ENCODE measurements at places on chromosomes 6 and 20.
A peak's percentile ranks its signal among the peaks of the same experiment; 100 is the strongest.

DNA sequence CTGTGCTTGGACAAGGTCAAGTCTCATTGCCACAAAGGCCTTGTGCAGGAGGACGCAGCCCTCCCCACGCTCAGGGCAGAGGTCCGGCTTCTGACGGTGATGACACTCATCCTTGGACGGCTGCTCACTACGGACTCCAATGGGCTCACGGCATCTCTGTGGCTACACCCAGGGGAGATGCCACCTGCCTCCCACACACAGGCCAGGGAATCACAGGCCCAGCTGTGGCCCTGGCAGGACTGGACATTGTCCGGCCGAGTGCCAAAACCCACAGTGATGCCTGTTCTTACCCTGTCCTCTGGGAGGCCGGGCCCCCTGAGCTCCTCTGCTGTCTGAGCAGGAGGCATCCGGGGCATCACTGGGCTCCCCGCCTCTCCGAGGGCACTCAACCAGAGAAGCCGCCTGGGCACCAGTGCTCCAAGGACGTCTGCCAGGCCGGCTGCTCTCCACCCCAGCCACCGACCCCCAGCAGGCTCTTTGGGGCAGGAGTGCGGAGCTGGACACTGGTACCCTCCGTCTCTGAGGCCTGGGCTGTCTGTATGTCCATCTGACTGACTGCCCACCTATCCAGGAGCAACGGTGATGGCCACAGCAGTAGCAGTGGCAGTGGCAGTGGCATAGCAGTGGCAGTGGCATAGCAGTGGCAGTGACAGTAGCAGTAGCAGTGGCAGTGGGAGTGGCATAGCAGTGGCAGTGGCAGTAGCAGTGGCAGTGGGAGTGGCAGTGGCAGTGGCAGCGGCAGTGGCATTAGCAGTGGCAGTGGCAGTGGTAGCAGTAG, 1.9 kb downstream of the RBBP8NL start:
- no peak for DNase-seq

- no peak for DNase-seq
Measured at GRCh38 chr20:36462440-36463211, 78.7 kb upstream of the MYL9 start.

GRCh38 chr6:127342296-127342945, 988 bp downstream of the ECHDC1 start:
- peak; percentile 14 for DNase-seq

GRCh38 chr20:62921119-62921687, 5.1 kb downstream of the DIDO1 start:
- DNase-seq, result peak; percentile 85

GRCh38 chr20:42686057-42686456, 503.6 kb downstream of the PTPRT start:
- no peak for DNase-seq

DNA sequence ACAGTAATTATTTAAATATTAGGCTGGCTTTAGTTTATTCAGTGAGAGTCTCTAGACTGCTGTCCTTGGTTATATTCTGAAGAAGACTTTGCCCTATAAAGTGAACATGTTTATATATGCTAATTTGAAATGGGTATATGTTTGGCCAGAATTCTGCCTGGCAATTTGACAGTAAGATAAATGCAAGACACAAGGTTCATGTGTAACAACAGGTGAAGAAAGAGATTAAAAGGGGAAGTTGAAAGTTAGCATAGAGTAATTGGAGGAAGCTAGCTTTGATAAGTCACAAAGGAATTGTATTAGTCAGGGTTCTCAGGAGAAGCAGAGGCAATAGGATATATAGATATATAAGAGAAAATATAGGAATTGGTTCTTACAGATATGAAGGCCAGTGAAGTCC, 191.4 kb downstream of the CENPW start:
- no peak for DNase-seq

DNA sequence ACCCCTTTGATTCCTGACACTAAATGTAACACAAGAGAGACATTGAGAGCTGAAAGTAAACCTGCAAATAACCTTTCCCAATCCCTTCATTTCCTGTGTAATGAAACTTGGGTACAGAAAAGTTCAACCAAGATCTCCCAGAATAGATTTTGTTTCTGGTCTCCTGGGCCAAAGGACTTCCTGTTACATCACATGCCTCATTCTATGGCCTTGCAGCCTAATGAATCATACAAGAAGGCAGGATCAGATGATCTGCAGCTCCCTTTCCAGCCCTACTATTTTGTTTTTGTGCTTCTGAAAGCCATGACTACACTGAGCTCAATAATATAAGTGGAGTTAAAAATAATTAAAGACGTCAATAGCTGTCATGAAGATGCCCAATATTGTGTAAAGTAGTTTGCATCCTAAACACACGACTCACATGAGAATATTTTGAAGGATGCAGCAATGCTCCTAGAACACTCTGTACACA, 73.4 kb upstream of the NOX3 start:
- DNase-seq, result no peak

DNA sequence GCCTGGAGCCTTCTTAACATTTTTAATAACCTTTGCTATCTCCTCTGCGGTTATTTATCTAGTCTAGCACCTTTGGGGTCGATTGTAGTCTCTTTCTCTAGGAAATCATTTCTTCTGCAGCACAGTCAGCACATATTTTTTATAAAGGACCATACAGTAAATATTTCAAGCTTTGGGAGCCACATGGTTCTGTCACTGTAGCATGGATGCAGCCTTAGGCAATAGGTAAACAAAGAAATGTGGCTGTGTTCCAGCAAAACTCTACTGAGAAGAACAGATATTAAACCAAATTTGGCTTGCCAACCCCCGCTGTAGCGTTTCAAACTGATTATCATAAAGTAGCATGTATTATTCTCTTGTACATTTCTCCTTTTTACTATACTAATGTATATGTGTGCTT, 95.7 kb downstream of the SLC23A2 start:
- DNase-seq, result no peak

DNA sequence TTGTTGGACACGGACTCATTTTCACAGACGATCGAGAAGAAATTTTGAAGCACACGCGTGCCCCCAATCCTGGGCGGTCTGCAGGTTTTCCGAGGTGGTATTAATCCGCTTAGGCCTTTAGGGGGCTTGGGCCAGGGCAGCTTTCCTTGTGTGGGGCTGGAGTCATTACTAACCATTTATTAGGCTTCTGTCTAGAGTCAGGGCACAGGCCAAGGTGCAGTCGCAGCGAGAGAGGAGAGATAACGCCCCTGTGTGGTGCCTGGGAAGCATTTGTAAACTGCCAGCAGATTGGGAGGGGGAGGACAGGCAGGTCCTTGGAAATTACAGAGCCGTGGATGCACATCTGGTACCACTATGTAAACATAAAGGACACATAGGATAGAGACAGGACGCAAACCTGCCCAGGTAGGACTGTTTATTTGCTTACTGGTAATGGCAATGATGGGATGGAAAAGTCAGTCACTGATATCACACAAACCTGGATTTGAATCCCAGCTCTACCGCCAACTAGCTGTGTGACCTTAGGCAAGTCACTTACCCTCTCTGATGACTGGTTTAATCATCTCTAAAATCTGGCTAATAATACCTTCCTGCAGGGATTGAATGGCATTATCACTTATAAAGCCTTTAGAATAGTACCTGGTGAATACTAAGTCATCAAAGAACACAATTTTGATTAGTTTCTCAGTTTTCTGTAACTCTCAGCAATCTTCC, 76.4 kb downstream of the TMEM242 start:
- no peak for DNase-seq

DNA sequence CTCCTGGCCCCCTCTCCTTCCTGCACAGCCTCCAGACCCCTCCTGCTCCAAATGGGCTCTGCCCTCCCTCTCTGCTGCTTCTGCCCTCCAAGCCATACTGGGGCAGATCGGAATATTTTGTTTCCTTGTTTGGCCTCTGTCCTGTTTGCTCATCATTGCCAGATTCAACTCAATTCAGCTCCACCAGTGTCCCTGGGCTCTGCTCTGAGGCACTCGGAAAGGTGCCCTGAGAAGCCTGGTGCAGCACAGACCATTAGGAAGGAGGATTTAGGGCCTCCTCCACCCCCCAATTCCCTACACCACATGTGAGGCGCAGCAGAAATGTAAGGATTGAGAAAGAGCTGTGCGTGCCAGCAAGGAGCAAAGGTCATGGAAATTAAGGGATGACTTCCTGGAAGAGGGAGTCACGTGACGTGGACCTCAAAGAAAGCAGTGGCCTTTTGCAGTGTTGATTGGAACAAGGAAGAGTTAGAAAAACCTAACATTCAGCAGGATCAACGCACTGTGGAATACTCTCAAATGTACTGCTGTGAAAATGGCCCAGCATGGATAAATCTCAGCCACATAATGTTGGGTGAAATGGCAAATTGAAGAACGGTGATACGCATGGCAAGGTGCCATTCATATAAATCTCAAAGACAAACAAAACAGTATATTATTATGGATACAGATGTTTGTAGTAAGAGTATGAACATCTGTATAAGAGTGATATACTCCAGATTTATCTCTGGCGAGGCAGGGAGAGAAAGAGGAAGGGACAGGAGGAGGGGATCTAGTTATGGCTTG, 229.5 kb upstream of the RNF24 start:
- peak; percentile 68 for DNase-seq

GRCh38 chr6:13390658-13391057, 62.3 kb upstream of the TBC1D7 start:
- DNase-seq, result no peak

DNA sequence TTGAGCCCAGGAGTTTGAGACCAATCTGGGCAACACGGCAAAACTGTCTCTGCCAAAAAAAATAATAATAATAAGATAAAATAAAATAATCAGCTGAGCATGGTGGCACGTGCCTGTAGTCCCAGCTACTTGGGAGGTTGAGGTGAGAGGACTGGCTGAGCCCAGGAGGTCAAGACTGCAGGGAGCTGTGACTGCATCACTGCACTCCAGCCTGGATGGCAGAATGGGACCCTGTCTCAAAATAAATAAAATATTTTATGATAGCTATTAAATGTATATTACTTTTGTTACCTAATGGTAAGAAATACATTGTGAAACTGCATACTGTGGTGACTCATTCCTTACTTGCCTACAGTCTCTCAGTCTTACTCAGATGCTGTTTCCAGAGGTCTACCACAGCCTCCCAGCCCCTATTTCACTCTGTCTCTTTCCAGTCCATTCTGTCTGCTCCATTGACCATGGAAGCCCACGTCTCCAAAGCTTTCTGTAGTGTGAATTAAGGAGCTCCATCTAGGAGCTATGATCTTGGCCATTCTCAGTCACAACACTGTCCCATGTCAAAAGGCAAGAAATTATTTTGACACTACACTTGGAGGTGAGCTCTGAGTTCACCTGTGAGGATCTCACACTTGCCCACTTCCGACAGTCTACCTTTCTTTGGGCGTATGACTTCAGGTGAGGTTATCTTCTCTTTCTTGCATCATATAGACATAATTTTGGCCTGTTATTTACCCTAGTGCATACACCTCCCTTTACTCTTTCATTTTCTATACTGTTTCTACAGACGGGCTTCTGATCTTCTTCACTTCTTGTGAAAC, 22.4 kb upstream of the SNX9 start:
- no peak for DNase-seq

GRCh38 chr6:1136415-1136774, 175.5 kb upstream of the FOXQ1 start:
- no peak for DNase-seq

- peak; percentile 51 for DNase-seq
Measured at GRCh38 chr6:148464319-148465010, 121.8 kb downstream of the SASH1 start.

Measured in HuH-7.5 (cell line).